ENCODE measurements at places on chromosomes 16 and 17.

DNA sequence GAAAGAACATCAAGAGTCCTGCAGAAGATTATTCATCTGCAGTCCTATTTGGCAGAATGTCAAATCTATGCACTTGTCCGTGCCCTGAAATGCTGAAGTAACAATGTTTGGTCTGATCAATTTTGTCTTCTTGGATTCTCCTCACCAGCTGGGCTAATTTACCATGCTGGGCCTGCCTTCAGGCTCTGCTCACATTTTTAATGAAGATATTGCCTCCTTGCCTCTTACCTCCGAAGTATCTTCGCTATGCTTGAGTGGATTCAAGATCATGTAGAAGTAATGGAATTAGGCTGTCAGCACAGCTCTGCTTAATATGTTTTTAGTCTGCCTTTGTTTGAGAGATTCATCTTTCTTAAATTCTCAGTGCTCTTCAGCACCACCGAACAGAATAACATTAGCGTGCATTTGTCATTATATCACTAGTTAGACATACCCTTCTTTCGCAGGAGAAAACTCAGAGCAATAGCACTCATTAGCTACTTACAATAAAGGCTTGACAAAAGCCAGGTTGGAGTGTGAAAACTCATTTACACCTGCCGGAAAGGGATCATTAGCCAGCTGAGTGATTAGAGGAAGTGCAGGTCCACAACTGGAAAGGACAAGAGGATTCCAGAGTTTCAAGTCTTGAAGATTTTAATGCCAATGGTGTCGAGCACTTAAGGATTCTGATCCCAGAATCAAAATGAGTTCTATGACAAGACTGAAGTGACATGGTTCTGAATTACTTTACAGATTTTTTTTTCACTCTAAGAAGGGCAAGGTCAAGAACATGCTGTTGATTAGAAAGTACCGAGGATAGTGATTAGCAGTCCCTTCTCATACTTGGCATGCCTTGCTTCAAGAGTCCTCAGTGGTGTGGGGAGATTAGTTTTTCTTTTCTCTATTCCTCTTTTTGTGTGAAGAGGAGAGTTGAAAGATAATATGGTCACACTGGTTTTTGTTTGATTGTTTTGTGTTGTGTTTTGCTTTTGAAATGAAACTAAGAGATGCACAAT is 405.6 kb upstream of the TOM1L1 start:
- DNase-seq: no peak

DNA sequence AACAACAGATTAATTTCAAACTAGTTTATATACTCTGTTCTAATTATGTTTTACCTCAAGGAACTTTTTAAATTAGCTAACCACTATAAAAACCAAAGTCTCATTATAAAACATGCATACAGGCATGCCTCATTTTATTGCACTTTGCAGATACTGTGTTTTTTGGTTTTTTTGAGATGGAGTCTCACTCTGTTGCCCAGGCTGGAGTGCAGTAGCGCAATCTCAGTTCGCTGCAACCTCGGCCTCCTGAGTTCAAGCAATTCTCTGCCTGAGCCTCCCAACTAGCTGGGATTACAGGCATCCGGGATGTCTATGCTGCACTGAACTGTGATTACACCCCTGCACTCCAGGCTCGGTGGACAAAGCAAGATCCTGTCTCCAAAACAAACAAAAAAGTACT is 8.8 kb upstream of the JPT1 start:
- DNase-seq: no peak

DNA sequence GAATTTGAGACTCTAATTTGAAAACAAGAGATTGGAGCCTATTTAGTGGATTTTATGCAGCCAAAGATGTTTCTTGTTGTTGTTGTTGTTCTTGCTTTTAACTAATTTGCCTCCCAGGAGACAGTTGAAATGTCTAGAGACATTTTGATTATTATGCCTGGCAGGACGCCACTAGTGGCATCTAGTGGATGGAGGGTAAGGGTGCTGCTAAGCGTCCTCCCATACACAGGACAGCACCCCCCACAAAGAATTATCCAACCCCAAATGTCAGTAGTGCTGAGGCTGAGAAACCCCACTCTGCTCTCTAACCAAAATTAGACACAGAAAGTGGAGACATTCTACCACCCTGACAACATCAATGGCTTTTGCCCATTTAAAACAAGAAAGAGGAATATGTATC is 15.4 kb upstream of the HSBP1 start:
- no peak for DNase-seq

GRCh38 chr17:46002311-46002972 is 3.4 kb downstream of the STH start:
- peak; percentile 54 for DNase-seq

DNA sequence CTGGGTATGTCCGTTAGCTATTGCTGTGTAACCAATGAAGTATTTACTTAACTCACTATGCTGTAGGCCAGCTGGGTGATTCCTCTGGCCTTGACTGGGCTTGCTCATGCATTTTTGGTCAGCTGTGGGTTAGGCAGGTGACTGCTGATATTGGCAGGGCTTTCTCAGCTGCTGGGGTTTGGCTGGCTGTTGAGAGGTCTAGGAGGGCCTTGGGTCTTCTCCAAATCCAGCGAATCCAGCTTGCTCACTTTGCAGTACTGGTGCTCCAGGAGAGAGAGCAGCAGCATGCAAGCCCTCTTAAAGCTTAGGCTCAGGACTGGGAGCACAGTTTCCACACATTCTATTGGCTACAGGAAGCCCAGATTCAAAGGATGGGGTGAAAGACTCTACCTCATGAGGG is 270.1 kb downstream of the PHKB start:
- DNase-seq: no peak

DNA sequence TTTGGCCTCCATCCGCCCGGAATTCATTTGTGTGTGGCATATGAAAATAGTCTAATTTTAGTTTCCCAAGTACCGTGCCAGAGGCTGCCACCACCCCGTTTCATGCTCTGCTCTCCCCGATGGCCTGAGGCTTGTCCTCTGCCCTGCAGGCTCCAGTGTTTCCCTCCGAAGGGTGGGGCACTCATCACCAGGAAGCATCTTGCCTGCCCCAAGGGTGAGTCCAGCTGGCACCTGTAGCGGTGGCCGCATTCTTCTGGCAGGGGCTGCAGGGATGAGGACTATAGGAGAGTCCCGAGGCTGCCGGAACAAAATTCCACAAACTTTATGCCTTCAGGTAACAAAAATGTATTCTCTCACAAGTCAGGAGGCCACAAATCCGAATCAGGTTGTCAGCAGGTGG is 23.1 kb upstream of the CMIP start:
- DNase-seq: no peak

DNA sequence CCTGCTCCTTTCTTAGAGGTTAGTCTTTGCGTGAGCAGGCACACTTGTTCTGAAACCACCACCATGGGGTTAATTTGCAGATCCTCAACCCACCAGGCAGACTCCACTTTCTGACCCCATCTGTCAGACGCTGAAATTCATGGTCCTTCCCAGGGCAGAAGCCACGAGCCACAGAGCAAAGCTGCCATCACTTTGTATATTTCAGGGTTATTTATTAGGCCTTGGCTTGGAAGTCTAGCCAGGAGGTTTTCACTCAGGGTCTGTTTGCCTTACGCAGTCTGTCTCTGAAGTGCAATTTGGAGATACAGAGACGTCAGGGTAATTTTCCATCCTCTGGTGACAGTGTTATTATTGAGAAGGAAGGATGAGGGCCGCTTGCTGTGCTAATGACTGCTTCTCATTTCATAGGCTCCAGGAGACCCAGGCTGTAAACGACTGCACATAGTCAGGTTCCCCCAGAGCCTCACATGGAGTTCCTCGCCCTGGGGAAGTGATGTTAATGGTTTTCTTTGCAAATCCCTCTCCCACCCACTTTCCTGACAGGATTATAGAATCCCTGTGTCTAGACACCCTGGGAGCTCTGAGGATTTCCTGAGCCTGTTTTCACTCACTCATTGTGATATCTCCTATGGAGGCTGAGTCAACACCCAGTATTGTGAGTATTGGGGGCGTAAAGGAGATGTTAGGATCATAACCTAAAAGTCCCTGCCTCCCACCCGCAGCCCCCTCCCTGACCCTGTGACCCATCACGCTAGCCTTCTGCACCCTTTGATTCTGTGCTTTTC is 269.0 kb downstream of the ABCC12 start:
- DNase-seq: no peak

GRCh38 chr16:83771306-83771942 is 36.4 kb upstream of the HSBP1 start:
- no peak for DNase-seq

GRCh38 chr16:81337097-81337496 is 22.3 kb downstream of the GAN start:
- DNase-seq: no peak

DNA sequence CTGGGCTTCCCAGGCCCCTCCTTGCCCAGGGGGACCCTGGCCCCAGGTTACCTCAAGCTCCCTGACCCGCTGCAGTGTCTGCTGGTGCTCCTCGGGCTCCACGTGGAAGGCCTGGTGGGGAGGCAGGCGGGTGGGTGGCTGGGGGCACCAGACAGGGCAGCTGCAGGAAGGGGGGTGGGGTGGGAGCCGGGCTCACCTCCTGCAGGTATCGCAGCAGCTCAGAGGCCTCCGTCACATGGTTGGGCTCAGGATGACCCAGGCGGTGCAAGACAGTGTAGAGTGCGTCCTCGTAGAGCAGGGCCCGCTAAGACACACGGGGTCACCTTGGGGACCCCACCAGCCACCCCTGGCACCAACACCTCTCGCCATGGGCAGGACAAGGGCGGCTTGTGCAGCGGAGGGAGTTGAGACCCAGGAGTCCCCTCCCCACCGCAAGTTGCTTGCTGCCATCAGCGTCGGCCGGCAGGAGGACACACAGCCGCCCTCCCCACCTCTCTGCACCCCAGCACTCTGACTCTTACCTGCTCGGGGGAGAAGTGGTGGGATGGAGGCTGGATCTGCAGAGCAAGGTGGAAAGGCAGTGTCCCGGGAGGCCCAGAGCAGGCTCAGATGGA is 1.1 kb downstream of the UNC13D start:
- DNase-seq: no peak

GRCh38 chr17:82931699-82932517 is 92.1 kb upstream of the ZNF750 start:
- DNase-seq: no peak

DNA sequence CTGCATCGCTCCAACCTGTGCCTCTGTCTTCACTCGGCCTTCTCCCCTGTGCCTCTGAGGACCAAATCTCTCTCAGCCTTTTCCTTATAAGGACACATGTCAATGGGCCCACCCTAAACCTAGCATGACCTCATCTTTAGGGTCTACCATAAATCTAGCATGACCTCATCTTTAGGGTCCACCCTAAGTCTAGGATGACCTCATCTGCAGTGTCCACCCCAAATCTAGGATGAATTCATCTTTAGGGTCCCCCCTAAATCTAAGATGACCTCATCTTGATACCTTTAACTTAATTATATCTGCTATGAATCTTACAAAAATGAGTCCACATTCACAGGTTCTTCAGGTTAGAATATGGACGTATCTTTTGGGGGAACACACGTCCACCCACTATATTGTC is 131.1 kb upstream of the RPL38 start:
- DNase-seq: no peak

DNA sequence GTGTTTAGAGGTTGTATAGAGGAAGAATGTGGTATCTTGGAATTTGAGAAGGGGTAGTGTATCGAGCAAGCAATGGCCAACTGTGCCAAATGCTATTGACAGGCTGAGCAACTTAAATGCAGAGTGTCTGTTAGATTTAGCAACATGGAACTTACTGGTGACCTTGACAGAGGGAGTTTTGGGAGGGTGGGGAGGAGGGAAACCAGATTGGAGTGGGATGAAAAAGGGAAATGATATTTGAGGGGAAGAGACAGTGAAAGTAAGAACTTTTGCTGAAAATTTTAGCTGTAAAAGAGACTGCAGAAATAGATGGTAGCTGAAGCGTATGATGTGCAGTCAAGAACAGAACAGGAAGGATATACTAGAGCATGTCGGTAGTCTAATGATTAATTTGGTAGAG is 1.1 kb downstream of the LRRC36 start:
- no peak for DNase-seq

DNA sequence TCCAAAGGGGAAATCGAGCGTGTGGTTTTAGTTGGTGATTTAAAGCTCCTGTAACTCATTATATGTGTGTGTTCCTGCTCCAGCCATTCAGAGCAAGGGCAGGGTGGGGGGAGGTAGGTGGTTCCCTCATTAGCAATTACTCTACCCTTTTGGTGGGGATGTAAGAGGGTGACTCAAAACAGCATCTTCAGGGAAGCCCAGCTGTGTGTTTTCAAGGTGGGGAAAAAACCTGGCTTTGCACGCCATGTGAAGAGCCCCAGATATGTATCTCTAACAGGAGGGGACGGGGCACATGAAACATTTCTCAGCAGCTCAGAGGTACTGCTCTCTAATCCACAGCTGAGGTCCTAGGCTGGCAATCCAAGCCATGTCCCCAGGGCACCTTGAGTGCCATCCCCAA is 241.3 kb upstream of the ZFHX3 start:
- DNase-seq: no peak

DNA sequence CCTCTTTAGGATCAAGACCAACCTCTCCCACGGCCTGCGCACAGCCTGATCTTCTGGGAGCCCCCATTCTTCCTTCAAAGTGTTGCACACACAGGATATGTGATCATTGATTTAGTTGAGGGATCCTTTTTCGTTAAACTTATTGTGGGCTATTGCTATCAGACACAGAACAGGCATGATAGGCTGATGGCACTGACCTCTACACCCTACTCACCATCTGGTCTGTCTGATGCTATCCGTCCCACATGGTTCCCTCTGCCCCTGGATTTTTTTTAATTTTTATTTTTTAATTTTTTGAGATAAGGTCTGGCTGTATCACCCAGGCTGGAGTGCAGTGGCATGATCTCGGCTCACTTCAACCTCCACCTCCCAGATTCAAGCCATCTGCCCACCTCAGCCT is 19.2 kb upstream of the LITAF start:
- DNase-seq: no peak

- DNase-seq: no peak
Measured at GRCh38 chr17:65035704-65036103, 20.8 kb downstream of the GNA13 start.

DNA sequence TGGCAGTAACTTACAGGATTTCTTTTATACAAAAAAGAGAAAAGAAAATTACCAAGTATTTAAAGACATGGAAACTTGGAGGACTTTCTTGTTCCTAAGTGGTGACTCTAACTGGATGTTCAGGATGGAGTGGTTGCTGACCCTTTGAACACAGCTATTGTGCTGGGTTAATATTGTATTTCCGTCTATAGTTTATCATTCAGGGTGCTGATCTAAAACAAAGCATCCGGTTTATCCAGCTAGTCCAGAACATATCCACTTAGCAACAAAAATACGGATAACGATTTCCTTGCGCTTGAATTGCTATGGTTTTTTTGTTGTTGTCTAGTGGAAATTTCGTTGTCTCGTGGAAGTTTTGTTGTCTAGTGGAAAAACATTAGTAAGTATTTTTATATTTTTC is 38.2 kb downstream of the SNTB2 start:
- DNase-seq: no peak

GRCh38 chr16:84141143-84141670 is 3.8 kb downstream of the HSDL1 start:
- no peak for DNase-seq

GRCh38 chr16:19113577-19114358 is at the start of gene ITPRIPL2:
TSS of gene ITPRIPL2 (plus strand) at chr16:19113964. CDS start at chr16:19114462, 498 bp downstream.
- no peak for DNase-seq

DNA sequence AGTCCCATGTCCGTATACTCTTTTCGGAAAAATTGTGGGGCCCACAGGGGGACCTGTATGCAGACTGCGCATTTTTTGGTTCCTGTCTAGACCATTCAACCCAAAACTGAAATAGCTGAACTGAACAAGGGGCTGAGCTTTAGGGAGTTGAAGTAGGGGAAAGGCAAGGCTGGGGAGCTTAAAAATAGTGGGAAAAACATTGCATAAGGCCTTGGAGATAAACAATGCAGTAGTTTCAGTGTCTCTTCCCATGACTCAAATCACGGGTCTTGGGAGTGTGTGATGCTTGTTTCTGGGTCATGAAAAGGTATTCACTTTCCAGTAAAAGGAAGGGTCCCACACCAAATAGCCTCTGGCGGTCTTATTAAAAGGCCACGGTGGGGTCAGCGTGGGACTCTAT is 402.8 kb upstream of the SALL1 start:
- DNase-seq: no peak

All from stimulated activated CD8-positive, alpha-beta memory T cell treated with anti-CD3 and anti-CD28 coated beads, Interleukin-2, amount 100 ng/mL, for 1 hour (primary cell).